Activated CD4-positive, CD25-positive, alpha-beta regulatory T cell treated with anti-CD3 and anti-CD28 coated beads, Interleukin-2, amount 50 U/mL, for 72 hours (primary cell): ENCODE measurements at places on chromosomes 6 and 20.

GRCh38 chr20:54221353-54221752 lies 13.5 kb downstream of the PFDN4 start:
- DNase-seq = no peak

DNA sequence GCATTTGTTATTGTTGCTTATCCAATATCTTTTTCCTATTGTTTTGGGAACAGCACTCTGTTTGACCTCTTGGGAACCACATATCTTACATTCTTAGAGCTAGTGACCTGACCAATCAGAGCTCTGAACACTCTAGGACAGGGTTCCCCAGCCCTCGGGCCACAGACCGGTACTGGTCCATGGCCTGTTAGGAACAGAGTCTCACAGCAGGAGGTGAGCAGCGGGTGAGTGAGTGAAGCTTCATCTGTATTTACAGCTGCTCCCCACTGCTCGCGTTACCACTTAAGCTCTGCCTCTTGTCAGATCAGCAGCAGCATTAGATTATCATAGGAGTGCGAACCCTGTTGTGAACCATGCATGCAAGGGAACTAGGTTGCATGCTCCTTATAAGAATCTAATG lies 226.0 kb upstream of the TSHZ2 start:
- no peak for DNase-seq

- no peak for DNase-seq
Measured at GRCh38 chr6:47716207-47716606, 17.8 kb downstream of the ADGRF4 start.

DNA sequence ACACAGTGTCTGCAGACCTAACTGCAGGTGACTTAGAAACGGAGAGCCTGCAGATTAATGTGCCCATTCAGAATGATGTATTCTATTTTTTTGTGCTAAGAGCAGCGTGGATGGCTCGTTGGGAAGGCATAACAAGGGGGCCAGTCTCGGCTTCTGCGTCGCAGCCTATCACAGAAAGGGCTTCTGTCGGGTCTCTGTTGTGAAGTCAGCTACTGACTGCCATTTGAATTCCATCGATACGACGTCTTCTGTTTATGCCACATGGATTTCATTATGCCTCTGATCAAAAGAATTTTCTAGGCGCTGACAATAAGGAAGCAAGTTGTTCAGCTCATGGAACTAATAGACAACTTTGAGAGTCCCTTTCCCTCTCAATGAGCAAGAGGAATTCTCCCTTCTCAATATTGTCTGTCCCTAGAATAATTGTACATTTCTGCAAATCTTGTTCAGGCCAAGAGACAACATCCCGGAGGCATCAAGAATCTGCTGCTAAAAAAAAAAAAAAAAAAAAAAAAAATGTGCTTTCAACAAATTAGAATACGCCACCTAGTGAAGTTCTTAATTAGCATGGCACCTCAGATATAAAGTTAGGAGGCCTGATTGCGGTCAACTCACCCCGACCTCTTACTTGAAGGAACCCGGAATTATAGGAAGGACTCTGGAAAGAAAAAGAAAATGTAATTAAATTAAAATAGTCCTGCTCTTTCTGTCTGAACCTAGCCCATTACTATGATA lies 223.9 kb downstream of the TSHZ2 start:
- DNase-seq = no peak

- no peak for DNase-seq
Measured at GRCh38 chr6:92196325-92196724, 1223.0 kb downstream of the EPHA7 start.

- DNase-seq = no peak
Measured at GRCh38 chr6:87289571-87289970, 32.8 kb upstream of the SMIM8 start.

DNA sequence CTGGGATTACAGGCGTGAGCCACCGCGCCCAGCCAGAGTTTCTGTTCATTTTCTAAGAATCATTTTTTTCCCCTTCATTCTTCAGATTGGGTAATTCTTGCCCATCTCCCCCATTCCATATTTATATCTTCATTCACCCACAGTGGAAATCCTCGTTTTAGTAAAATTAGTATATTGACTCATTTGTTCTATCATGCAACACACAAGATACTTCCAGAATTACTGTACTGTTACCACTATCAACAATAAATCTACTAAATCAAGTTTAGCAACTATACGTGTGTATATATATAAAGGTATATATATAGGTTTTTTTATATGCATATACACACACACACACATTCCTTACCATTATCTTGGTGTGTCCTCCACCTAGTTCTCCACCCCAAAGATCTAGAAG lies 41.2 kb upstream of the KCNG1 start:
- DNase-seq = no peak

DNA sequence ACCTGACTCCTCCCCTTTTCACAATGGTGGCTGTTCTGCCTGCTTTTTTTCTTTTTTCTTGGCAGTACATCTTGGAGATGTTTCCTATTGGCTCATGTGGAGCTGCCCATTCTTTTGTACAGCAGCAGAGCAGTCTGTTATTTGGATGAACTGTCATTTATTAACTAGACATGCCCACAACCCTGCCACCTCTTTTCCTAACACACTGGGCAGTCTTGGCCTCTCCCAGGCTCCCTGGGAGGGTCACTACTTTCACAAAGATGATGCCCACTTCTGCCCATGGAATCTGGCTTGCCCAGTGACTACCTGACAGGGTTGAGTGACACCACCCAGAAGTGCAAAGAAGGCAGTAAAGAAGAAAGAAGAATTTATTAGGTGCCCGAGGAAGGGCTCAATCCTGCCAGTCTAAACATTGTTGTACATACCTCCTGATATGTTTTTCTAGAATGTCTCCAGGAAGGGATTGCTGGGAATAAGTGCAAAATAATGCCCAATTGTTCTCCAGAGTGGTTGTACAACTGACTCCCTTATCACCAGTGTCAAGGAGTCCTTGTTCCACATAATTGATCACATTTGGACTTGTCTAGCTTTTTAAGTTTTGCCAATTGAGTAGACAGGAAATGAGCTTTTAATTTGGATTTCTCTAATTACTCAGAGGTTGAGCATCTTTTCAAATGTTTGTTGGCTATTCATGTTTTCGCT lies 19.7 kb upstream of the SCRT2 start:
- no peak for DNase-seq

GRCh38 chr20:4613184-4613583 lies 108.5 kb upstream of the PRND start:
- DNase-seq = no peak

DNA sequence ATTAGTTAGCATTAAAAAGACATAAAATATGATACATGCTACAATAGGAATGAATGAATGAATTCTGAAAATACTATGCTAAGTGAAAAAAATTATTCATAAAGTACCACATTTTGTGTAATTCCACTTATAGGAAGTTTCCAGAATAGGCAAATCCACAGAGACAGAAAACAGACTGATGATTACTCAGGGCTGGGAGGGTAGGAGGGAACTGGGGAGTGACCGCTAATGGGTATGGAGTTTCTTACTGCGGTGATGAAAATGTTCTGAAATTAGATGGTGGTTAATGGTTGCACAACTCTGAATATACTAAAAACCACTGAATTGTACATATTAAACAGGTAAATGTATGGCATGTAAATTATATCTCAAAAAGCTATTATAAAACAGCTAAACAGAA lies 22.6 kb downstream of the FERMT1 start:
- DNase-seq = no peak

- peak; percentile 70 for DNase-seq
Measured at GRCh38 chr20:35311409-35311808, 19.2 kb upstream of the FAM83C start.

DNA sequence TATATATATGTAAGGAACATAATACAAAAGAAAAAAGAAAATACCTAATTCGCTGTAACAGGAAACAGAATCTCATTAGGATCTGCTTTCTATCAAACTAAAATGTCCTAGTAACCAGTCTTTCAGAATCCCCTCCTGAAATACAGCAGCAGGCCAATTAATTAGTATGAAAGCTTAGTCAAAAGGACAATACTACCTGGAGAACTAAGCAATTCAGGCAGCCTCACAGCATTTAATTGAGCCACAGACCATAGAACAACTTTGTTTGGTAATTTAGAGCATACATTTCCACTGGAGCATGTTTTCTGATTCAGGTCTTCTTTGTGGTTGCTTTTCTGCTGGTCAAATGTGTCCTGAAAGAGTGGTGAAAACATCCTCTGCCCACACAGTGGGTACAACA lies 516.0 kb downstream of the LMBRD1 start:
- DNase-seq = no peak

DNA sequence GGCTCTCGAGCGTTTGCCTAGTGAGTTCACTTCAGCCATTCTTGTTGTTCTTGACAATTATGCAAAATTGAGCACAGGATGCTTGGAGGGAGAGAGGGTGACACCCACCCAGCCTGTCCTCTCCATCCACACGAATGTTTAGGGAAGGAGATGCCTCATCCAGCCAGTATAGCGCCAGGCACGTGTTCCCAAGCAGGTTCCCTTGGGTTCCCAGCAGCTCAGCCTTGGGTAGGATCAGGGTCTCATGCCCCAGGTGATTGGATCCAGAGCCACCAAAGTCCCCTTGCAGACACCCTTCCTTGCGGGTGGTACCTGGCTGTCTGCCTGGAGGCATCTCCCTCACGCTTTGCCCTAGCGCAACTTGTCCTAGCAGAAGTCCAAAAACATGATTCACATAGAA lies 394.9 kb downstream of the CDH4 start:
- no peak for DNase-seq

DNA sequence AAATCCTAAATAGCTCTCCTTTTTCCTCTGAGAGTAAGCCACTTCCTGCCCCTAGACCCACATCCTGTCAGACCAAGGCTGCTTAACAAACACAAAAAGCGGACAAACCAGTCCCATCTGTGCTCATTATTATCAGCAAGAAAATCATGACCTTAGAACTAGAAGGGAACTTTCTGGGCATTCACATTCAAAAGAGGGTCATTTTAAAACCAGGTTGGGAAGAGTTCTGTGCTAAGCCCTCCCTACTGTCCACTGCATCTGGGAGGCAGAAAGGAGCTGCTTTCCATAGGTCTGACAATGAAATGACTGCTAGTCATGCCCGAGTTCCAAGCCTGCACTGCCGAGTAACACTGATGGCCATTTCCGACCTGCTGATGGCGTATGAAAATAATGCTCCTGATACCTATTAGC lies 15.4 kb downstream of the EZR start:
- no peak for DNase-seq

- no peak for DNase-seq
Measured at GRCh38 chr6:46549155-46549554, 57.9 kb upstream of the RCAN2 start.

GRCh38 chr6:11276911-11277274 lies 44.4 kb upstream of the NEDD9 start:
- DNase-seq = no peak

GRCh38 chr20:3812259-3812681 lies 8.1 kb upstream of the AP5S1 start:
- no peak for DNase-seq

DNA sequence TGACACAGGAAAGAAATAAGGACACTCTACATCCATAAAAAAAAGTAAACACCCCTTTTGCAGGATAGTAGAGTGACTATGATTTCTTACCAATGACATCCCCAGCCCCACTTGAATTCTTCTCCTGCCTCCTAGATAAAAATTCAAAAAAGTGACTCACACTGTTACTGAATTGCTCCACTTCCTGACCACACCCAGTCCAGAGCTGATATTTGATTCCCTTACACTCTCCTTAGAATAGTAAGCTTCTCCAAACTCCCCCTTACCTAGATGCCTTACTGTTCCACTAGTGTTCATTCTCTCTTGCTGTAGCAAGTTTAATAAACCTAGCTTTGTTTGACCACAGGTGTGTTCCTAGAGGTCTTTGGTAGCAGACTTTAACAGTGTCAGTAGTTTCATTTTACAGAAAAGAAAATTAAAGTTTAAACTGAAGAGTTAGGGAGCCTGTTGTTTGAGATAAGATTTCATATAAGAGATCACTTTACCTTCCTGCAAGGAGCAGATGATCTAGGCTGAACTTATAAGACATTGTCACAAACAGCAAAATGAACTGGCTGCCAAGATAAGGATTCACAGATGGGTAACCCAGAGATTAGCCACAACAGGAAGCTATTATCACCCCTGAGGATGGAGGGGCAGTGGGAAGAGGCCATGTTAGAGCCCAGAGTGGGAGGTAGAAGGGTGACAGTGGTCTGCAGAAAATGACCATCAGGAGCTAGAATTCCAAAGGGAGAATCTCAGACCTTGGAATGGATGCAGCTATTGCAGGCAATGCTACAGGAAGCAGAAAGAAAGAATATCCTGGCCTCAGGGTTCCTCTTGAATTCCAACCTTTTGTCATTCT lies 28.4 kb upstream of the BTN3A2 start:
- DNase-seq = no peak

- peak; percentile 66 for DNase-seq
Measured at GRCh38 chr6:31356216-31356945, 598 bp downstream of the HLA-B start.

- peak; percentile 44 for DNase-seq
Measured at GRCh38 chr6:137076277-137077068, 31.7 kb upstream of the IL20RA start.

DNA sequence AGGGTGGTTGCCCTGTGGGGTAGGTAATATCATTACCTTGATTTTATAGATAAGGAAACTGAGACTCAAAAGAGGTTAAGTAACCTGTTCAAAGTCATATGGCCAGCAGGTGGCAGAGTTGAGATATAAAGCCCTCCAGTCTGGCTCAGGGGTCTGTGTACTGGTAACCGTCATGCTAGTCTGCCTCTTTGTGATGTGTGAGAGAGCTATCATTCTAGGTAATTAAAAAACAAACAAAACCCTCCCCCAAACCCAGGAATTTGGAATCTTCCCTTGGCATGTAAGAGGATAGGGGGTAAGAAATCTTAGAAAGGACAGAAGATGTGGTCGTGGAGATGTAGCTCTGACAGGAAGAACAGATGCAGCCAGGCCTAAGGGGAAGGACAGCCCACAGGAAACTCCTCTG lies 206.0 kb downstream of the CDC5L start:
- peak; percentile 36 for DNase-seq

DNA sequence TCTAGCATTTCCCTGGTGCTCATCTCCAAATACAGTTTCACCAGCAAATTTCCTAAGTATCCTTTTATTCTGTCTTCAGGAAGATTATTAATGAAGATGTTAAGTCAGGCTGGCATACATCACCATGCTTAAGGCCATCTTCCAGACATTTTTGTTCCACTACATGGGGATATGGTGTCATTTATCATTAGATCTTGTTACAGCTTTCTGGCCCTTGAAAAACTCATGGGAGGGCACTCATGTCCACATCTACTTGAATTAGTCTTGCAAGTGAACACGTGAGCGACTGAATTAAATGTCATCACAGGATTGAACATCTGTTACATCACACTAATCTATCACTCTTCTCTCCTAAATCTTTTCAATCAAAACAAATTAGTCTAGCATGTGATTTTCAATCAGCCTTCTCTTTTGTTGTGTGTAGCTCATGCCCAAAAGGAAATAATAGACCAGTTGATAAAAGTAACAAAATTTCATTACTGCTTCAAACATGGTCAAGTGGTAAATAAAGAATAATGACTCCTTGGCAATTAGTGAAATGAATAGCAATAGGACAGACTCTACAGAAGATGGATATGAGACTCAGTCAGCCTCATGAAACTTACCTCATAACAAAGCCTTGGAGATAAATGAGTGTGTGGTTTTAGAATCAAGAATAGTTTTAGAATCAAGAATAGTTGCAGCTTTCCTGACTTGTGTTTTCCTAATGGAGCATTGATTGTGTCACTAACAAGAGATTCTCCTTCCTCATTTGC lies 80.5 kb downstream of the MTFR2 start:
- DNase-seq = no peak

- DNase-seq = no peak
Measured at GRCh38 chr20:1423206-1423605, 30.4 kb upstream of the FKBP1A start.

GRCh38 chr20:7799862-7800261 lies 140.4 kb downstream of the HAO1 start:
- DNase-seq = no peak
